CD4-positive, alpha-beta T cell treated with Interleukin-4 for 4 hours (primary cell): ENCODE measurements at places on chromosomes 5 and 9.
A peak's percentile ranks its signal among the peaks of the same experiment; 100 is the strongest.

GRCh38 chr5:22604711-22605110 is 248.4 kb downstream of the CDH12 start:
- no peak for DNase-seq

- DNase-seq, result no peak
Observed at GRCh38 chr5:31196309-31196708, 2.8 kb downstream of the CDH6 start.

DNA sequence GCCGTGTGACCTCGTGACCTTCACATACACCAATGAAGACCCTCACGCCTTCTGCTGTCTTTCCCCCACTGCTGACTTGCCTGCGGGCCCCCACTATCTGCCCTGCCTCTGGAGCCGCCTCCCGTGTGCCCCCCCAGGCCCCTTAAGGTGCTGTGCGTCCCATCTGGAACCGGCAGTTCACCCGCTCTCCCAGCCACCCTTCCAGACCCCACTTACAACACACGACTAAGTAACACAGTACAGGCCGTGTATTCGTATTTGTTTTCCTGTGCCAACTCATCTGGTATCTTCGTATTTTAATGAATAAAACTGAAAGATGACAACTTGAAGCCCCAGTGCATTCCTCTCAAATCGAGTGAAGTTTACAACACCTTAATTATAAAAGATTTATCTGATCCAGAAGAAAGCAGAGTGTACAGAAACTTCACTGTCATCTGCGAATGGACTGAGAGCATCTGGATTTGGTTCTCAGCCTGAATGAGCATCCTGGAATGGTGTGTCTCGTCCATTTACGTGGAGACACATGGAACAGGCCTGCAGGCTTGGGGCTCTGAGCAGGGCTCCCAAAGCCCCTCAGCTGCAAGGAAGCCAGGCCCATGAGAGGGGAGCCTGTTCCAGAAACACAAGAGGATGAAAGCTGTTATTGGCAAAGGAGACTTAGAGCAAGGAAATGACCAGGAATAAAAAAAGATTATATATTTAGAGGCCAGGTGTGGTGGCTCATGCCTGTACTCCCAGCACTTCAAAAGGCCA is 21.9 kb upstream of the TERT start:
- no peak for DNase-seq

DNA sequence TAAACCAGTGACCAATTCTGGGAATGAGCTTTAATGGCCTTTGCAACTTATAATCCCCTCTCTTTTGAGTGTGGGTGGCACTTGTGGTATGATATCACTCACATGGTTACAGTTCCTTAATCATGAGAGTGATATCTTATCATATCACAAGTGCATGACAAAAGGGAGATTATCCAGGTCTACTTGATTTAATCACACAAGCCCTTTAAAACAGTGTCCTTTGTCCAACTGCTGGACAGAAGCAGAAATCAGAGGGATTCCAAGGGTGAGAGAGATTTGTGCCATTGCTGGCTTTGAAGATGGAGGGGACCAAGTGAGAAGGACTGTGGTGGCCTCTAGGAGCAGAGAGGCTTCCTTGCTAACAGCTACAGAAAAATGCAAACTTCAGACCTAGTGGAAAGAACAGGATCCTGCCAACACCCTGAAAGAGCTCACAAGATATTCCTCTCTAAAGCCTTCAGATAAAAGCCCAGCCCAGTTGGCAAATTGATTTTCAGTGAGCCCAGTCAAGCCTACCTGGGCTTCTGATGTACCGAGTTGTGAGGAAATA is 279.0 kb upstream of the TLE4 start:
- DNase-seq, result no peak

DNA sequence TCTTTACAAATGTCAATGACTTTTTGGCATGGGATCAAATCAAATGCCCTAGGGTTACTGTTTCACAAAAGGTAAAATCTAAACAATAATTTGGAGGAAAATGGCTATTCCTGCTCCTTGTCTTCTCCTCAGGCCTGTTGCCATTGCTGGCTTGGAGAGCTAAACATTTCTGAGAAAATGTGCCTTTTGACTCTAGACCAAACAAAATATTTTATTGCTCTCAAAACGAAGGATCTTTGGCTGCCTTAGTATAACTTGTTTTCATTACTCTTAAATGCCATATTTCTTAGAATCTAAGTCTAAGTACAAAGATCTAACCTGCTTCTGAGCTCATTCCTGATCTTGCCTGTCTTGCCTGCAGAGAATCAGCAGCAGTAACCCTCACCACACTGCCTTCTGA is 116.6 kb downstream of the MUSK start:
- no peak for DNase-seq

DNA sequence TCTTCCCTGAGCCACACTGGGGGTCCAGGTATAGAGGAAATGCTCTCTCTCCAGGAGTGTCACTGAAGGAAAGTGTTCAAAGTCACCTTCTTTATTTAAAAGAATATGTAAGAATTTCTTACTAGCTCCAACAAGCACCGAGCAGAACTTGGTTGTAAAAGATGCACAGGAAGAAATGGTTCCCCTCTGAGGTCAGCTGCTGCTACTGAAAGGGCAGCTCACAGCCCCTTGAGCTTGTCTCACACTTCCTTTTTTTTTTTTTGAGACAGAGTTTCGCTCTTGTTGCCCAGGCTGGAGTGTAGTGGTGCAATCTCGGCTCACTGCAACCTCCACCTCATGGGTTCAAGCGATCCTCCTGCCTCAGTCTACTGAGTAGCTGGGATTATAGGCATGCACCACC is 77.2 kb downstream of the PRRT1B start:
- no peak for DNase-seq

DNA sequence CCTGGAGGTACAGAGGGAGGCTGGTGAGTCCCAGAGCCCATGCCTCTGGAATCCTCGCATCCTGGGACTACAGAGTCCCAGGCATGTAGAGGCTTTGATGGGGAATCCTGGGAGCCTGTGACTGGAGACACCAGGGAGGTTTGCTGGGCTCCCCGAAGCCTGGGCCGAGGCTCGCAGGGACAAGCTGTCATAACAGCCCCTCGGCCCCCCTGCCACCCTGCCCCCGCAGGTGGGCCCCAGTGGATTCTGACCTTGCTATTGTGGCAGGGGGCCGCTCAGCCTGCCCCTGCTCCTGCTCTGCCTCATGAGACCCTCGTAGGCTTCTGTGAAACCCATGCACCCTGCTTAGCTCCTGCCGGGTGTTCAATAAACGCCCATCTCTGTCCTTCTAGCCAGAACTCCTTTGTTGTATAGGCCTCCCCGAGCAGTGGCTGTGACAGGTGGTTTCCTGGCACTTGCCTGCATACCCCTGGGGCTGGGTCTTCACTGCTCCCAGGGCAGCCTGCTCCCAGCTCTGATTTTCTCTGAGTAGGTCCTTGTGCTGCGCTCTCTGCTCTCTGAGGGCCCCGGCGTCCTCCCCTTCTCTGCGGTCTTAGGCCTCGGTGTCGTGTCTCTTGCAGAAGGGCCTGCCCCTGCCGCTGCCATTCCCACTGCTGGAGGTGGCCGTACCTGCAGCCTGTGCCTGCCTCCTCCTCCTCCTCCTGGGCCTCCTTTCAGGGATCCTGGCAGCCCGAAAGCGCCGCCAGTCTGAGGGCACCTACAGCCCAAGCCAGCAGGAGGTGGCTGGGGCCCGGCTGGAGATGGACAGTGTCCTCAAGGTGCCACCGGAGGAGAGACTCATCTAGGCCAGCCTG is 20.4 kb downstream of the CRB2 start:
- no peak for DNase-seq

- DNase-seq, result no peak
Observed at GRCh38 chr5:88792144-88792840, 90.7 kb downstream of the MEF2C start.

DNA sequence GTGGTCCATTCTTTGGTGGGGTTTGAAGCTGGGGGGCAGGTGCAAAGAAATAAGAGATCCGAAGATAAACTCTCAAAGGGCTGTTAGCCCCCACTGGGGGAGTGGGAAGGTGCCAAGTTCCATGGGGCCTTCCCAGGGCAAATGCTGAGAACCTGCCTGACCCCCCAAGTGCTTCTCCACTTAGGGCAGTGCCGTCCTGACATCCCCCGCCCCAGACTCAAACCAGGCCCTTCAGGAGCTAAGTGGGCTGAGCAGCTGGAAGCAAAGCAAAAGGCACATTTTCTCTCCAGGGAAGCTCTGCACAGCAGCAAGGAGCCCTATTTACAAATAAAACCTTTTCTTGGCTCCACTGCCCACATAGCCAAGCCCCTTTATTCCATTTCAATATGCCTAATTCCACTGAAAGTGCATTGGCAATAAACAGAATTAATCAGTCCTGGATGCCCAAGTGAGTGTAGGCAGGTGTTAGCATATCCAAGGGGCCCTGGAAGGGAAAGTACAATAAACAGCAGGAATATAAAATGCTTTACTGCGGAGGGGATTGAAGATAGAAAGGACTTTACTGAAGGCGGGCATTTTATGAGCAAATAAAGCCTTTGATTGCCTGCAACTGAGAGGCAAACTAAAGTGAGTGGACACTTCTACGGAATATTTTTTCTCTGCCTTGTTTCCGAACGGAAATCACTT is 44.6 kb downstream of the WHRN start:
- no peak for DNase-seq

- DNase-seq, result no peak
Observed at GRCh38 chr5:17794815-17795214, 160.6 kb downstream of the TAF11L14 start.

DNA sequence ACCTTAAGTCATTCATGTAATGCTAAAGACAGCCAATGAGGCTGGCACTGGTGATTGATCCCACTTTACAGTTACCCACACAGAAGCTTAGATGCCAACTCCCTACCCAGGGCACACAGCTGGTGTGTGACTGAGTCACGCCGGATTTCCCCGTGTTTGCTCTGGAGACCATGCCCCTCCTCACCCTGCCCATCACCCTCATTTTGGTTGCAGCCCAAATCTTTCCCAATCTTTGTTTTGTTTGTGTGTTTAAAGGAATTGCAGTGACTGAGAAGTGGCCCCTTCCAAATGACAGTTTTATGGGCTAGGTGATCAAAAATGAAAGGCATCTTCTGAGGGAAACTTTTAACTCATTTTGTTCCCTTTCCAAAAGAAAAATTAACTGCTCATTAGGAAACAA is 10.9 kb downstream of the FBXL7 start:
- DNase-seq, result no peak

DNA sequence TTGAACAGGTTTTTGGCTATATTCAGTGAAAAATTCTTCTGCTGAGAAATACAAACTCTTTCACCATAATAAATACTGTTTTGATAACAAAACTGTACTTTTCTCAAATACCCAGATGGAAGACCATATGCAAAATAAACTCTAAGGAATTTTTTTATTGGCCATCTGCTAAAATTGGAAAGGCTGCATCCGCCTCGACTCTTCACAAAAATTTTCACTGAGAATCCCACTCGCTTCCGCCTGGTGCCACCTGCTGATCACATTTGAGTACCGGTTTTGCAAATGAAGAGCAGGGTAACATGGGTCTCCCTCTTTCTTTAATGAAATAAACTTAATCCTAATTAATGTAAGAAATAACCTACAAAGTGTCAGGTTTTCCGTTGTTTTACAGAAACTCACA is 76.4 kb downstream of the TTLL11 start:
- DNase-seq, result no peak

GRCh38 chr9:137721479-137721878 is 102.7 kb downstream of the EHMT1 start:
- DNase-seq, result peak; percentile 33

- no peak for DNase-seq
Observed at GRCh38 chr5:147348046-147348445, 113.2 kb downstream of the STK32A start.

DNA sequence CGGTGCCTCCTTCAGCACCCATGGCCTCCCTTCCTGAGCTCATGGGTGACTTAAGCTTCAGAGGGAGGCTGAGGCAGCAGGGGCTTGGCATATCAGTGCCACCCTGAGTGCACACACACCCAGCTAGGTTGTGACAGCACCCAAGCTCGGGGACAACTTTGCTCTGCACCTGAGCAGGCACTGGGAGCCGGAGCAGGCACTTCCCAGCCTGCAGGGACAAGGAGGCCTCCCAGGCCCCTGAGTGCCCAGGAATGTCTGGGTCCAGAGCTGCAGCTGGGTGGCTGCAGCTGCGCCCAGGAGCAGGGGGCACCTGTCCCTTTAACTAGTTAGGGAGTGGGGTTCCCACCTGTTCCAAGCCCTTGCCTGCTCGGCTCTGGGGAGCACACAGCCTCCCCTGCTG is 48.7 kb upstream of the CDH12 start:
- DNase-seq, result no peak

GRCh38 chr9:92438900-92439526 is 14.7 kb upstream of the OMD start:
- peak; percentile 19 for DNase-seq

DNA sequence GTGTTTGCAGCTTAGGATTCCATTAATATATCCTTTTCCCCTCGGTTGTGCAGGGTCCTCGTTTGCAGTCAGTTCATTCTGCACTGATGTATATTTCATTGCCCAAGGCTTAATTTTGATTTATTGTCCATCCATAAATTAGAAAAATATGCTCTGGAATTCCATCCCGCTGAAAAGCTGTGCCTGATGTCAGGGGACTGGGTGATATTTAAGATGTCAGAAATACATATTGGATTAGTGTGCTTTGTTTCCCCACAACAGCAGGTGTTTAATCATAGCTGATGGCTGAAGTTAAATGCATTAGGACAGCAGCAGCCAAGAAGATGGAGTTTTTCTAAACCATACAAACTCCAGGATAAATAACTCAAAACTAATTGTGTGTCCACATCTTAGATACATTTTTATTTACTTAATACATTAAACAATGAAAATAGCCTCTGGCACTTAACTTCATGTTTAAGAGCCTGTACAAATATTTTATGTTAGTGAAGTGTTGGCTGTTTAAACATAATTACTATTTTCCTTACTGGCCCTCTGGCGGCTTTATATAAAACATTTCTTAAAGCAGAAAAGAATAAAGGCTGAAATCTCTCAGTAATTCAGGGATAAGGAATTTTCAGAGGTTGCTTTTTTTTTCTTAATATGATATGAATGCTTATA is 170.4 kb upstream of the TBCA start:
- no peak for DNase-seq

GRCh38 chr9:93252781-93253530 is 69.0 kb downstream of the WNK2 start:
- no peak for DNase-seq

DNA sequence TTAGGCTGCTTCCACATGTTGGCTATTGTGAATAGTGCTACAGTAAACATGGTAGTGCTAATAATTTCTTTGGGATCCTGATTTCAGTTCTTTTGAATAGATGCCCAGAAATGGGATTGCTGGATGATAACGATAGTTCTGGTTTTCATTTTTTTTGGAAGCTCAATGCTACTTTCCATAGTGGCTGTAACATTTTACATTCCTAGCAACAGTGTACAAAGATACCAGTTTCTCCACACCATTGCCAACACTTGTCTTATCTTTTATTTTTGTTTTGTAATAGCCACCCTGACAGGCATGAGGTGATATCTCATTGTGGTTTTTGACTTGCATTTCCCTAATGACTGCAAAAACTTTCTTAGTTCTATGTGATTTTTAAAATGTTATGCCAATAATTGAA is 68.8 kb upstream of the LRRC70 start:
- DNase-seq, result no peak

DNA sequence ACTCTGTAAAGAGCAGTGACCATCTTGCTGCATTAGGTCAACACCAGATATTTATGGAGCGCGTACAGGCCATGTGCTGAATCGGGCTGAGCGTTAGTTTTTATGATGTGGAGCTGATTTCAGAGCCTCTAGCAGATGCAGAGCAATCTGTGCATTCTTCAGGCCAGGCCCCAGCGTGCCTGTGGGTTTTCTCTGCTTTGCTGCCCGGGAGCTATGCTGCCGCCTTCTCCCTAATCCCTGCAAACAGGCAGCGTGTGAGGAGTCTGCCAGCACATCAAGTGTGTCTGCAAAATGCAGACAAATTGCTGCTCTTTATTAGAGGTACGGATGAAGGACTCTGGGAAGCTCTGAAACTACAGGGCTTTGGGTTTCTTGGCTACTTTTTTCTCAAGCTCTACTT is 170.0 kb downstream of the NTRK2 start:
- DNase-seq, result no peak
